ENCODE measurements at places on chromosomes 5 and 9.

DNA sequence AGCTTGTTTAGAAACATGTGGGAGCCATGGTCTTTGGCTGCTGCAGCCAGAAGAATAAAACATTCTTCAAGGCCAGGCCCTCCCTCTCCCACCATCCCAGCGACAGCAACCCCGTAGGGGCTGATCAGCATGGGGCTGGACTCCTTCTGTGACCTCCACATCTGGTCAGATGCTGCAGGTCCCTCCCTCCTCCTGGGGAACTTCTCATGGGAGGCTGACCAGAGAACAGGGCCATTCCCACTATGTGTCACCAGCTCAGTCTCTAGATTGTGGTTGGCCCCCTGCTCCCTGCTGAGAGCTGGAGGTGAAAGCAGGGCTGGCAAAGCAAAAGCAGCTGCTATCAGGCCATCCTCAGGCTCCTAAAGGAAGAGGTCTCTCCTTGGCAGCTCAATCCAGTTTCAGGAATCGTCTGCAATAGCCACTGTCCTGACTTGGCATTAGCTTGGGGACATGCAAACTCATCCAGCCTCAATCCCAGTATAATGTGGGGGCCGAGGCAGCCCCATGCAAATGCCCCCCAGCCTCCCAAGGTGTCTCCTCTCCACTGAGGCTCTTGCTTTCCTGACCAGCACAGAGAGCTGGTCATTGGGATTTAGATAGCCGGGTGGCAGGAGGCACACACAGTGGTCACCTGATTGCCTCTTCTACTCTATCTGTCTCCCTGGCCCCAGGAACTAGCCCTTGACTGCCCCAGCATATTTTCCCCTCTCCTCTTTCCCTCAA is 81.5 kb downstream of the NRG2 start:
- no peak for DNase-seq

GRCh38 chr5:170270293-170271069 is 27.1 kb downstream of the LCP2 start:
- no peak for DNase-seq

GRCh38 chr9:100720922-100721321 is 143.0 kb downstream of the CAVIN4 start:
- no peak for DNase-seq

DNA sequence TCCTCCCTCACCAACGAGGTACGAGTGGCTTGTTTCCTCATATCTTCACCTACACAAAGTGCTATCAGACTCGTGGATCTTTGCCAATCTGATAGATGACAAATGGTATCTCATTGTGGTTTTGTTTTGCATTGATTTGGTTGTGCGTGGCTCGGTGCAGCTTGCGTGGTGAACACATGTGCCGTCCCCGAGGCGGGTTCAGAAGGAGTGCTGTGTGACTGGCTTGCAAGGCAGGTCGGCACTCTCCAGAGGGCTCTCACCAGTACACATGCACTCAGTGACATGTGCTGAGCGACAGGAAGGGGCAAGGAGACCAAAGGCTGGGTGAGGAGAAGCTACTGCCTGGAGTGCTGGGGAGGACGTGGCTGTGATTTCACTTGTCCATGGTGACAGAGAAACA is 95.3 kb upstream of the PITX1 start:
- DNase-seq: no peak

GRCh38 chr9:89168901-89169813 is 9.5 kb downstream of the SHC3 start:
- DNase-seq: no peak

DNA sequence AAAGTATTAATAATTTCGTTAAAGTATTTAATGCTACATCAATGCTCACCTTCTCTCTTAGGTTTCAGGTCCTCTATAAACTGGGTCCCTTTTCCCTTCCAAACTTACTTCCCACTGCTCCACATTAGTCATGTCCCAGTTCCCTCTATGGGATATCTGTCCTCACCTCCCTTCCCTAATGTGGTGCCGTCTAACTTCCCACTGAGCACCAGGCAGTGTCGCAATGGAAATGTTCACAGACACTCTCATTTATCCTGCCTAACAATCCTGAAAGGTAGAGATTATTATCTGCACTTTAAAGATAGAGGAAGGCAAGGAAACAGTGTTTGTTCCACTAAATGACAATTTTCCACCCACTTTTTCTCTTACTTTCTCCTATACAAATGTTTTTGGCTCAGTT is 329.7 kb downstream of the CWC27 start:
- no peak for DNase-seq

GRCh38 chr5:159550951-159551350 is 220.7 kb upstream of the IL12B start:
- no peak for DNase-seq

GRCh38 chr5:56450766-56451165 is 217.6 kb upstream of the ANKRD55 start:
- no peak for DNase-seq

GRCh38 chr5:134127376-134127861 is 12.9 kb downstream of the TCF7 start:
- peak; percentile 57 for DNase-seq

DNA sequence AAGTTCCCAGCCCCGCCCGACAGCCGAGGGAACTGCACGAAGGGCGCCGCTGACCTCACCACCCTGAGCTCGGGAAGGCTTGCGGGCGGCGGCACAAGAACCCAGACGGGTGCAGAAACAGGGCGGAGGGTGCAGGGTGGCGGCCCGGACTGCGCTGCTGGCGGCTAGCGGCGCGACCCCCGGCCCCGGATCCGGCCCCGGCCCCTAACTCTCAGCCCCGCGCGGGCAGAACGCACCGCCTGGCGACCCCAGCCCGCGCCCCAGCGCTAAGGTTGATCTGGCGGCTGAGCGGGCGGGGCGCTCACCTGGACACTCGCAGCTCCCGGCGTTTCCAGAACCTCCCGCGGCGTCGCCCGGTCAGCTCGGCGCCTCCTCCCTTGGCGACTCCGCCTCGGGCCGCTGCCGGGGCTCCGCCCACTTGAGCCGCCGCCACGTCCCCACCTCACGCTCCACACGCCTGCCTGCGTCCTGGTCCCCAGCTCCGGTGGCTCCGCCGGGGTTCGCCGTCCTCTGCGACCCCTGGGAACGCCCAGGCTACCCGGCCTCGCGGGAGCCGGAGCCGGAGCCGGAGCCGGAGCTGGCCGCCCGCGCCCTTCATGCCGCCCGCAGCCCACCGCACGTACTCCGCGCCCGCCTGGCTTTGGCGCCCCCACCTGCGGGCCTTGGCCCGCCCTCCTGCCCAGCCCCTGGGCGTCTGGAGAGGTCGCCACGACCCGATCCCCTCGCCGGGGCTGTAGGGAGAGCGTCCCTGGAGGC is at the start of gene P4HA2:
Gene P4HA2 (minus strand): TSS at position 369 of the 756 bp plus-strand sequence. CDS start 9,227 bp downstream, outside the sequence.
- peak; percentile 37 for DNase-seq

DNA sequence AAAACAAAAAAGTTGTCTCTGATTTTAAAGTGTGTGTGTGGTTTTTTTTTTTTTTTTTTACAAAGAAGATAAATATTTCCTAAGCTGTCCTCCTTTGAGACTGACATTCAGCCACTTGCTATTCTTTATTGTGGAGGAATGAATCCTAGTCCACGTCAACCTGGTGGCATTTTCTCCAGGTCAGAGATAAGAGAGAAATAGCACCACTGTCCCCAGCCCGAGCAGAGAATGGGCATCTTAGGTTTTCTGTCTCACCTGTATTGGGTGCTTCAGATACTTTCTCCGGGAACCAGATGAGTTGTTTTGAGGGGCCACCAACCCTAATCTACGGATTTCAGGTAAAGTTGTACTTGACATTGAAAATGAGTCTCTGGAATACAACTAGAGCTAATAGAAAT is 1.4 kb downstream of the ITGA2 start:
- no peak for DNase-seq

GRCh38 chr5:149421834-149422233 is 42.7 kb upstream of the IL17B start:
- DNase-seq: no peak

- peak; percentile 63 for DNase-seq
Measured at GRCh38 chr5:42949348-42950115, 90.6 kb downstream of the ANXA2R start.

DNA sequence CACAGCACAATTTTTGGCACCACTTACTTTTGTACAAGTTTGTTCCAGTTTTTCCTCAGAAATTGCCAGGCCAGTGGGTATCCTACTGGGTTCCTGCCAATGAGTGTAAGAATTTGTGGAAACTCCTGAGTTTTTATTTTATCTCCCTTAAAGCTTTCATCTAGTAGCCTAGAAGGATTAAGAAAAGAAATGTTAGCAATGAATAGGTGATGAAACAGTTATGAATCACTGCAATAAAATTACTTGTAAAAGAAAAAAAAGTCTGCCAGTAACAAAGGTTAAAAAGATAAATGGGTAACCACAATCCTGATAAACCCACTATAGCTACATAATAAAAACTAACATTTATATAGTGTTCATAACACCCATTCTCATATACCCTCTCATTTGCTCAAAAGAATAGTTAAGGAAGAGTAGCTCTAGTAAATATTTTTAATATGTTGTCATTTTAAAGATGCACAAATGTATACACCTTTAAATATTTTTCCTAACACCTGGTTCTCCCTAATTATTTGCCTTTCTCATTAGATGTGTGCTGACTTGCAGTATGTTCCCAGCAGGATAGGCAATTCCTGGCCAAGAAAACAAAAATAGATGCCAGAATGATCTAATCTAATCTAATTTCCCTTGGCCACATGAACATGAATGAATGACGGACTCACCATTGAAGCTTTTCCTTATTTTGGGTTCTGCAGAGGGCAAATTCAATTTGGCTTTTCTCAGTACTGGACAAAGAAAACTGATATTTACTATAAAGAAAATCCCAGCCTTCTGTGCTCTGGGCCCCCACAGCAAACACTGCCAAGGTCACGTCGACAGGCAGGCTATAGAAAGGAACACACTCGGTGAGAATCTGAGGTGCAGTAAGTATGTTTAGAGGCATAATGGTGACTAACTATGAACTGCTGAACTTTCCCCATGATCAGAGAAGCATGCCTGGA is 26.4 kb downstream of the ERAP1 start:
- no peak for DNase-seq

- DNase-seq: no peak
Measured at GRCh38 chr9:93189369-93190132, 5.6 kb downstream of the WNK2 start.

GRCh38 chr9:20353524-20353923 is 268.8 kb downstream of the MLLT3 start:
- DNase-seq: no peak

DNA sequence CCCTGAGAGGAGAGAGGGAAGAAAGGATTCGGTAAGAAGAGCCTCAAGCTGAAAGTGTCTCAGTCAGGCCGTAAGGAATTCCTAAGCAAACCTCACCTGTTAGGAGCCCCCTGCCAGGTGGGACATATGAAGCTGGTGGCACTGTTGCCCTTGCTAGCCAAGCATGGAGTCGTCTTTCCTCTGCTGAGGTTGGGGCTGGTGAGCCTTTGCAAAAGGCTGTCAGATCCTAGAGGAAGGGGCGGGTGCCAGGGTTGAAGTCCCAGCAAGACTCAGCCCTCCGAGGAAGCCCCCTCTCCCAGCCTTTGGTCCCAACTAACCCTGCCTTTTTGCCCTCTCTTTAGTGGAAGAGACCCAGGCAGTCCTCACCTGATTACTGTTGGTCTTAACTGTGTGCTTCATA is 5.5 kb upstream of the SMIM32 start:
- DNase-seq: no peak

DNA sequence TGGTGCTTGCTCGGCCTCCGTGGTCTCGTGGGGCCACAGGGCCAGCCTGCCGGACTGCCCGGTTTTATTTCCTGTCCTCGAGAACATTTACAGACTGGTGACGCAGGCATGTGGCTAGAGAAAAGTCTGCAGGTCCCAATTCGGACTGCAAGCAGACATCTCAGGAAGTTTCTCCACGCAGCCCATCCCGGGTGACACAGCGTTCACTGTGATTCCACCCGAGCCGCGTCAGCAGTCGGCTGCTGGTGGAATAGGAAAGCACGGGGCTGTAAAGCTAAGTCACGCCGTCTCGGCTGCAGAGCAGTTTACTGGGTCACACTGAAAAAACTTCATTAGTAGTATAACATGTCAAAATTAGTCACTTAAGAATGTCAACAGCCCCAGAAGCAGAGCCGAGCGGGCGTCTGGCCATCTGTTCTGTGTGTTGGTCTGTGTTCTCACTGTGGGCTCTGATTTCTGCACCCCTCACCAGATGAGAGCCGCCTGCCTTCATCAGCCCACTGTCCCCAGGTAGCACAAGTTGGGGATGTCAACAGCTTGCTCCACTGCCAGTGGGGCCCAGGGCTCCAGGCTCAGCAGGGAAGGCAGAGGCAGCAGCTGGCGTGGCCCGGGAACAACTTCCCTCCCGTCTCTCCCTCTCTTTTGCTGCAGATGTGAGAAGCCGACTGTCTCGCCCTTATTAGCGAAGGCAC is 363.7 kb downstream of the IRX2 start:
- DNase-seq: no peak

DNA sequence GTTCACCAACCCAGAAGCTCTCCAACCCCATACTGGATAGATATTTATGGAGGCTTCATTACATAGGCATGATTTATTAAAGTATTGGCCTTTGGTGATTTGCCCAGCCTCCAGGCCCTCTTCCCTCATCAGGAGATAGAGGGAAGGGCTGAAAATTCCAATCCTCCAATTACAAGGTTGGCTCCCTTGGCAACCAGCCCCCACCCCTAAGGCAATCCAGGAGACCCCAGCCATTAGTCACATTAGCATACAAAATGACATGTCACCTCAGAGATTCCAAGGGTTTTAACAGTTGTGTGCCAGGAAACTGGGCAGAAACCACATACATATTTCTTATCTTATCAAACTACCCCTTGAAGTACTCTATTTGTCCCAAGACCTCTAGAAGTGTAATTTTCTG is 210.0 kb downstream of the HINT1 start:
- no peak for DNase-seq

DNA sequence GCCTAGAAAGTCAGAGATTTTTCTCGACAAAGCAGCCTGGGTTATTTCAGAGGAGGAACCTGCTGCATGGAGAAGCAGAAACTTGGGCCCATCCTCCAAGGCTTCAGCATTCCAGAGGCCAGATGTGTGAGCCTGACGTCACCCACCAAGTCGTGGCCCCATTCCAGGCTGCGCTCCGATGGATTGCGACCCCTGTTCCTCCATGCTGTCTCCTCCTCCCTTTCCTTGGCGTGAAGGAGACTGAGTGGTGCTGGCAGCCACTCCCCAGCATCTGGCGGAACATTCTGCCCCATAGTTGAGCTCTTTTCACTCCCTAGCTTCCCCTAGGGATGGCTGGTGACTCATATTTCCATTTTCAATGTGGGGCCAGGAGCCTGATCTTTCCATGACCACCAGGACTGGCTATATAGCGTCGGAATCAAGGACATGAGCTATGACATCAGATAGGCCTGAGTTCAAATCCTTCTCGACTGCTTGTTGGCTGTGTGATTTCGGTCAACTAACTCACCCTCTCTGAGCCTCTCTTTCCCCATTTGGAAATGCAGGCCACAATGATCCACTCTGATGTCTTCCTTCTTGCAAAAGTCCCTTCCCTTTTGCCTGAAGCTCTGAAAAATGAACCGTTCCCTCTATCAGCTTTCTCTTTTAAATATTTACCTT is 24.5 kb upstream of the DUSP1 start:
- no peak for DNase-seq

GRCh38 chr5:92704590-92704989 is 876.4 kb downstream of the NR2F1-AS1 start:
- DNase-seq: no peak

GRCh38 chr5:151750121-151750520 is 8.3 kb downstream of the ATOX1 start:
- DNase-seq: no peak
